GM12864 (cell line): ENCODE measurements at places on chromosomes 13 and 19.

GRCh38 chr19:50264483-50265186 is 61.2 kb downstream of the MYH14 start:
- DNase-seq = no peak

GRCh38 chr19:5557691-5558090 is 10.1 kb downstream of the TINCR start:
- DNase-seq = no peak

DNA sequence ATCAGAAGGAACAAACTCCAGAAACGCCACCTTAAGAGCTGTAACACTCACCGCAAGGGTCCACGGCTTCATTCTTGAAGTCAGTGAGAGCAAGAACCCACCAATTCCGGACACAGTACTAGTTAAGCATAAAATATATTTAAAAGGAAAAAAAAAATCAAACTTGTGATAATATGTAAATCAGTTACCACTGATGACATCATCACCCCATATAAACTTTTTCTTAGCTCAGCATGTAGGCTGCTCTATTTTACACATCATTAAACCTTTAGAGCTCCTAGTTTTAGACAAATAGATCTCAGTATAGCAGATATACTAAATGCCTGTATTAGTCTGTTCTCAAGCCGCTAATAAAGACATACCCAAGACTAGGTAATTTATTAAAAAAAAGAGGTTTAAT is 668.1 kb downstream of the PCDH9 start:
- no peak for DNase-seq

DNA sequence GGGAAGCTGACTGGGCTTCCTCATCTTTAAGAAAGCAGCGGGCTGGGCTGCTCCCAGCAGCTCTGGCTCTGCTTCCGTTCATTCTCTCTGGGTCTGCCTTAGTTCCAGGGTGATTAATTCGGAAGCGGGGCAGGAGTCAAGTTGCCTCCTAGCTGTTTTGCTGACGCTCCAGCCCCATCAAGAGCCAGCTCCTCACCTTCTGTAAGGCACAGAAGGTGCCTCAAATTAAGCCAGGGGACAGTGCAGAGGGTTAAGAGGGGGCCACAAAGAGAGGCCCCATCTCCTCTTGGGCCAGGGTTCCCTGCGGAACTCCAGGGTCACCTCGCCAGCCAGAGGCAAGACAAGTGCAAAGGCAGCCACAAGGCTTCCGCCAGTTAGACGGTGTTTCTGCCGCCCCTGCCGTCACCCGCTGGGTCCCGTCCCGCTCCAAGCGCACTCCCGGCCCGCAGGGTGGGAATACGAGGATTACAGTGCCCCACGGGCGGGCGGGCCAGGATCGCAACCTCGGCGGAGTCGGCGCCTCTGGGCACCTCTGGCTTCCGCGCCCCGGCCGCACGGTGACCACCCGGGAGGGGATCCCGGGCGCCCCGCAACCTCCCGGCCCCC is 508 bp downstream of the SLC15A1 start:
- no peak for DNase-seq

- peak; percentile 2 for DNase-seq
Observed at GRCh38 chr13:108155185-108156106, 59.9 kb downstream of the LIG4 start.

DNA sequence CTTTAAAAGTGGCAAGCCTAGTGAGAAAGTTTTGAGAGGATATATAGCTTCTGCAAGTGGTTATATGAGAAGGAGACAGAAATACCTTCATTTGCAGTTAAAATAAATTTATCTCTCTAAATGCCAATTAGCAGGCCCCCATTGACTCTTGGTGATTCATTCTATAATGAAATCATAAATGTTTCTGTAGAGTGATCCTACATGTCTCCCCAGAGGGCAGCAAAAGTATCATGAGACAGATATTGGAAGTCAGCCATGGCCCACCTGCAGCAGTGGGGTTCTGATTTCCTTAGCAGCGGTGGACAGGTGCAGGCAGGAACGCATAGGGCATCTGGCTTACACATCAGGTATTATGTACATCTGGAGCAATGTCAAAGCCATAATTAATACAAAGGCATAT is 385.4 kb upstream of the SLC10A2 start:
- DNase-seq = no peak

DNA sequence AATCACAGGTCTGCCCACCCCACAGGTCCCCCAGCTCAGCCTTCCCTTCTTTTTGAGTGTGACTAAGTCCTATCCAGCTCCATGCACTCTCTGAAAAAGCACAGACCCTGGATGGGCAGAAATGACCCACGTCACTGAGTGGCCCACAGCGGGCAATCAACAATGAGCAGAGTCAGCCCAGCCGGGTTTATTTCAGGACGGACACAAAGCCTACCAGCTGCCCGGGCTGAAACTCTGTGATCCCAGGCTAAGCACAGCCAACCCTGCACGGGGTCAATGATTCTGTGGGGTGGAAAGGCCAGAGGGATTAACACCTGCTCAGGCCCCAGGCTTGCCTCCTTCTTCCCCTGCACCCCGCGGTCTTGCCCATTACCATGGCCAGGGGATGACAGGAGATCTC is 8.4 kb downstream of the NAPA start:
- no peak for DNase-seq

DNA sequence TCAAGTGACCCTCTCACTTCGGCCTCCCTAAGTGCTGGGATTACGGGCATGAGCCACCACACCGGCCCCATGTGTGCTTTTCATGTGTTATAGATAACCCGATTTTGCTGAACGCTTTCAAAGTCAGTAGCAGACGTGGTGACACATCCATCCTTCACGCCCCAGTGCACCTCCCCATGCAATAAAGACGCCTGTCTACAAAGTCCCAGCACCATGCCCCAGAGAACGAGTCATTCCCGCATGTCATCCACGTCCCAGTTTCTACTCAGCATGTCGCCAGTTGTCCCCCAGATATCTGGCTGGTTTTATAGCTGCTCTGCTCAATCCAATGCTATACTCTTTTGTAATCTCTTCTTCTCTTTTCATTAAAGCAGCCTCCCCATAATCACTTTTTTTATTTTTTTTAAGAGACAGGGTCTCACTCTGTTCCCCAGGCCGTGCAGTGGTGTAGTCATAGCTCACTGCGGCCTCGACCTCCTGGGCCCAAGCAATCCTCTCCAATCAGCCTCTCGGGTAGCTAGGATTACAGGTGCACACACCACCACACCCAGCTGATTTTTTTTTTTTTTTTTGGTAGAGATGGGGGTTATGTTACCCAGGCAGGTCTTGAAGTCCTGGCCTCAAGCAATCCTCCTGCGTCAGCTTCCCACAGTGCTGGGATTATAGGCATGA is 42.5 kb downstream of the DNM2 start:
- peak; percentile 47 for DNase-seq

DNA sequence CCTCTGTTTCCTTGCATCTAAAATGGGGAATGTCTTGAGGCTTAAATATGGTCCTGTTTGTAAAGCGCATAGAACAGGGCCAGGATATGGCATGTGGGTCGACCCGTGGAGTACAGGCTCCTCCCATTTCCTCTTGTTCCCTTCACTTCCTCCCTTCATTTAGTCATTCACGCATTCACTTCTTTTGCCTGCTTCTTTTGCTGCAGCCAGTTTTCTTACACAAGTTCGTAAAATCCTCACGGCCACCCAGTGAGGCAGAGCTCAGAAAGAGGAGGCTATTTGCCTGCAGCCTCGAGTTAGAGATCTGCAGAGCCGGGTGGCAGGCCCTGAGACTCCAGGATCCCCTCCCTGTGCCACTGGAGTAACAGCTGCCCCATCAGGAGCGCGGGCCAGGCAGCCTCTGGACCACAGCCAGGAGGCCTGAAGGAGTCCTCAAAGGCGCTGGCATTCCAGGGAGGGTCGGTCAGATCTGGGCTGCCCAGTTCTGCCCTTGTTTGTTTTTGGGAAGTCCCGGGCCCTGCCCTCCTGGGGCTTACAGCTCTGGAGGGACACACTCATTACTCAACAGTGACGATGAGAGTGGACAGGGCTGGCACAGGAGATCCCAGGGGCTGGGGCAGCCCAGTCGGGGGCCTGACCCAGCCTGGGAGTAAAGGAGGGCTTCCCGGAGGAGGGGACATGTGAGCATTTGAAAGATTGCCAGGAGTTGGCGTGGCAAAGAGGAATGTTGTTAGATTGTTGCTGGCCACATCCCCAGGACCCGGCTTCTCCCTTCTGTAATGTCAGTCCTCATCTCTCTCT is 4.6 kb downstream of the PPP5C start:
- DNase-seq = no peak

DNA sequence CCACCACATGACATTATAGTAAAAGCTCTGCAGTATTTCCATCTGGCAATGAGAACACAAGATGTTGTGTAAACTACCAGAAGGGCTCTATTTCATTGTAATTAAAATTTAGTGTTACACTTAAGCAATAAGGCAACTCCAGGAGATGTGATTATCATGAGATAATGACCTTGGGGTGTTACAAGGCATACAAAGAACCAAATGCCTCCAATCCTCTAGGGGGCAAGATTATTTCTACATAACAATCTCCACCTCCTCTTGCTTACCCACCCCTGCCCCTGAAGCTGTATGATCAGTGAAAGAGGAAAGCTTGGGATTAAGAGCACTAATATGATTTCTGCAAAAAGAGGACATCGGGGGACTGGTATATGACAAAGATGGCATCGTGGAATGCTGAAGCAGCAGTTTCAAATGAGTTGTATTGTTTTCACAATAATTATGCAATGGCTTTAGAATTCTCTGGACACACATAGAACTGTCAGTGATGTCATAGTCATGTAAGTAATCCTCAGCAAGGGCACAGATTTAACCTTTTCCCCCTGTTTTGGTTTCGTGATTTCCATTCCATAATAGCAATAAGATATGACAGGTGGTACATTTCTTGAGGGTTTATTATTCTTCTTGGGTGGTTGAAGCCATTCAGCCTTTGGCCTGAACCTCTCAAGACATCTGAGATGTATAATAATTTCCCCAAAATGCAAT is 295.3 kb downstream of the MZT1 start:
- no peak for DNase-seq

DNA sequence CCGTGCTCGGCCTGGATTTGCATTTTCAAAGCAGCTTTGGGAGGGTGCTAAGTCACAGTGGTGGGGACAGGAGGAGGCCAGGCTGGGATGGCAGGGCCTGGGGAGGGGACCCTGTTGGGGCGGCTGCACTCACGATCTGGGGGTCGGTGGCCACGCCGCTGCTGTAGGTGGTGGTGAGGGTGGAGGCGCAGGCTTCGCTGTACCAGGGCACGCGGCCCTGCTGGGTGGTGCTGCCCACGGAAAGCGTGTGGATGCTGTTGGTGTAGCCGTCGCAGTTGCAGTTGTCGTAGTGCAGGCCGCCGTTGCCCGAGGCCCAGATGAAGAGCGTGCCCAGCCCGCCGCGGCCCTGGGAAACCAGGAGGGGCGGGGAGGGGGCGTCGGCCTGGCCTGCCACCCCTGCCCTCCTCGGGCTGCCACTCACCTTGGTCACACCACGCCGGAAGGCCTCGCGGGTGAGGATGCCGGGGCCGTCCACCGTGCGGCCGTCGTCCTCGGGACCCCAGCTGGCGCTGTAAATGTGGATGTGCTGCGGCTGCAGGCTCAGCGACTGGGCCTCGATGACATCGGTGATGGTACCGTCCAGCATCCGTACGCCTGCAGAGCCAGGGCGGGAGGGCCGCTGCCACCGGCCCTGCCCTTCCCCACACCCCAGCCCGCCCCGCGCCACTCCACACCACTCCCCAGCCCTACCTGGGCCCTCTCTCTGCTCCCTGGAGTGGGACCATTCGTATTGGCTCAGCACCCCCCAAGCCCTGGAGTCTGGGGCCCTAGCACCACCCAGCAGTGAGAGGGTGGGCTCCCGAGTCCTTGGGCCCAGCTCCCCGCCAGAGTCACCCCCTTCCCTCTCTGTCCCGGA is 3.2 kb downstream of the PCSK4 start:
- no peak for DNase-seq

- DNase-seq = no peak
Observed at GRCh38 chr13:24671386-24672113, 8.7 kb upstream of the ATP12A start.

- DNase-seq = no peak
Observed at GRCh38 chr19:33691736-33692135, 70.0 kb downstream of the CHST8 start.

- no peak for DNase-seq
Observed at GRCh38 chr13:107458269-107458668, 757.1 kb downstream of the LIG4 start.

- no peak for DNase-seq
Observed at GRCh38 chr19:19485161-19485997, 30.0 kb downstream of the TSSK6 start.

DNA sequence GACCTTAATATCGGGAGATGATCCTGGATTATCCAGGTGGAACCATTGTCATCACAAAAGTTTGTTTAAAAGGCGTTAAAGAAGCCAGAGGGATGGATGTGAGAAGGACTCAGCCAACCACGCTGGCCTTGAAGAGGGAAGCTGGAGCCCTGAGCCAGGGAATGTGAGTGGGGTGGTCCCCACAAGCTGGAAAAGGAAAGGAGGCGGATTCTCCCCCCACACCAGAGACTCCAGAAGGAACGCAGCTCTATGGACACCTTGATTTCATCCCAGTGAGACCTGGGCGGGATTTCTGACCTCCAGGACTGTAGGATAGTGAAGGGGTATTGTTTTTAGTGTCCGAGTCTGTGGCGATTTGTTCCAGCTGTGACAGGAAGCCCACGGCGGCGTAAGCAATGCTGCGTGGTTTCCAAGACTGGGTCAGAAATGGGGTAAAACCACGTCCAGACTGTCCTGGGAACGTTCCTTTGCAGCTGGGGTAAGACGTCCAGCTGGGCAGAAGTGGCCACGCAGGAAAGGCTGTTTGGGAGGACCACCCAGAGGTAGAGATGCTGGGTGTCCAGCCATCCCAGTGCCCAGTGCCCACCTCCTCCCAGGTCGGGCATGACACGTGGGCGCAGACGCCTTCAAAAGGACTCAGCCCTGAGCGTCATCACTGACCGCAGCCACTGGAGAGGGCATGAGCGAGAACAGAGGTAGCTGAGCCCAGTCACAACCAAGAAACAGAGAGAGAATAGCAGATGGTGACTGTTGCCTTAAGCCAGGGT is 125.4 kb upstream of the USP29 start:
- DNase-seq = no peak

GRCh38 chr19:30629086-30629485 is 256.9 kb downstream of the ZNF536 start:
- no peak for DNase-seq

GRCh38 chr19:56834564-56835375 is 5.8 kb downstream of the PEG3 start:
- no peak for DNase-seq

DNA sequence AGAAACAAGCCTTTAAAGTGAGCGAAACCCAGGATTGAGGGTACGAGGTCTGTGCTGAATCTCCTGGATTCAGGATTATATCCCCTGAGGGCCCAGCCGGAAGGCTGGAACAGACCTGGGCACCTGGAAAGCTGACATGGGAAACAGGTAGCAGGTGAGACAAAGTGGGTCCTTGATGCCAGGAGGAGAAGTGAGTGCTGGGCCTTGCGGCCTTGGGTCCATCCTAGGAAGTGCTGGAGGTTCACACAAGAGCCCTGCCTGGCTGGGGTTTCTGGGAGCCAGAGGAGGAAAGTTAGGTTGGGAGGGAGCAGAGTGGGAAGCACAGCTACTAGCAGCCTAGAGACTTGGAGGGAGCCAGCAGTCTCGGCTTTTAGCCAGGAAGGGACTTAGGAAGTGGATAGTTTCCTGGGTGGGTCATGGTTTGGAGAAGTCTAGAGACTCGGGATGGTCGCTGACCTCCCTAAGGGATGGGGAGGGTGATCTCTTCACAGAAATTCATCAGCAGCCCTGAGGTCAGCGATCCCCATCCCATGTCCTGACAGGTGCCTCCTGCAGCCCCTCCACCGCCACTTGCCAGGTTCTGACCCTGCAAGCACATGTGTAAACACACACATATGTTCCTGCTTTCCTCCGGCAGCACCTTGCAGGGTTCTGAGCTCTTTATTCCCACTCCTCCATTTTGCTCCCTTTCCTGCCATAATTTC is 29.4 kb upstream of the ZNF492 start:
- DNase-seq = no peak
